ENCODE measurements at places on chromosomes 2 and 18.
A peak's percentile ranks its signal among the peaks of the same experiment; 100 is the strongest.

DNA sequence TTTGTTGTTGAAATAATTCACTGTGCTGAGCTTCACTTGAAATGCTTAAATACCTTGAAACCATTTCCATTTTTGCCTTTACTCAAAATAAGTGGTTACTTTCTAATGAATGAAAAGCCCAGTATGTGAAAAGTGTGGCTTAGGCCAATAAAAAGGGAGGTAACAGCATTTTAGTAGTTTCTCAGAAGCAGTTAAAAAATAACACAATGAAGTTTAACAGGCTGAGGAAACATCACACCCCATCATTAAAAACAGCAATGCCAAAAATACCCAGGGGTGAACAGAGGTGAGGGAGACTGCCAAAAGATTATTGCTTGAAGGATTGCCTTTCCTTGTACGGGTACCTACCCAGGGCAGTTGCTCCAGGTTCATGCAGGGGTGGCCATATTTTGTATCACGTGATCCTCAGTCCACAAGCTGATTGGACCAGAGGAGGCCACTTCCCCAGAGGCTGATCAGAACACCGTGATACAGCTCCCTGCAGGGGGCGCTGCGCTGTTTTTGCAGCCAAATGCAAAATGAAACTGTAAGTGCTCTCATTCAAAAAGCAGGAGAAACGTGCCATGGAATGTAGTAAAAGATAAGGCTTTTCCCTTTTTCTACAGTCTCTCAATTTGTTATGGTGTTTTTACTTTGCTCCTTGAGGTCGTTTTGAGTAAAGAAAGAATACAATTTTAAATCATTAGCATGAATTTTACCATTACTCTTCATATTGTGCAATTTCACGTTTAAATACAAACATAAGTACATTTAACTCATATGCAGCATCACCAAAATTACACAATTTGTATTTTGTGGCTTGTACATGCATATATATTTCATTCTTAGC, 70.2 kb upstream of the SH3BP4 start:
- peak; percentile 45 for DNase-seq

- DNase-seq, result no peak
Observed at GRCh38 chr2:72131371-72131891, 16.2 kb downstream of the CYP26B1 start.

DNA sequence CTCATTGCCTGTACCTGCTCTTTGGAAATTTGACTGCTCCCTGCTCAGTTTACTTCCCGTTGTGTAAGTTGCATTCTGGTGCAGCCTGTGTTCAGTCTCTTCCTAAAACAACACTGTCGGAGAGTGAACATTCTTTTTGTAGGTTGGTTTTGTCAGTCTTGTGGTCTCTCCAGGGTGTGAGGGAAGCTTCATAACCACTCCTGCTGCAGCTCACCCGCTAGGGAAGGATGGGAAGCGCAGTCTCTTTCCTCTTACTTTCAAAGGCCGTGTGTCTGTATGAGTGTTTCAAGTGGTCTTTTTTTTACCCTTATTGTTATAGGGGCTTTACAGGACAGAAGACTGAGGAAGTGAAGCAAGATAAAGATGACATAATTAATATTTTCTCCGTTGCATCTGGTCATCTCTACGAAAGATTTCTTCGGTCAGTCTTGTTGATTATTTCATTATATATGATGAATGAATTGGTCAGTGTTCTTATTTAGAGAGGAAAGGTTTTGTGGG, 87.2 kb downstream of the UGGT1 start:
- DNase-seq, result no peak

- DNase-seq, result no peak
Observed at GRCh38 chr2:99414566-99414965, 75.3 kb downstream of the REV1 start.

DNA sequence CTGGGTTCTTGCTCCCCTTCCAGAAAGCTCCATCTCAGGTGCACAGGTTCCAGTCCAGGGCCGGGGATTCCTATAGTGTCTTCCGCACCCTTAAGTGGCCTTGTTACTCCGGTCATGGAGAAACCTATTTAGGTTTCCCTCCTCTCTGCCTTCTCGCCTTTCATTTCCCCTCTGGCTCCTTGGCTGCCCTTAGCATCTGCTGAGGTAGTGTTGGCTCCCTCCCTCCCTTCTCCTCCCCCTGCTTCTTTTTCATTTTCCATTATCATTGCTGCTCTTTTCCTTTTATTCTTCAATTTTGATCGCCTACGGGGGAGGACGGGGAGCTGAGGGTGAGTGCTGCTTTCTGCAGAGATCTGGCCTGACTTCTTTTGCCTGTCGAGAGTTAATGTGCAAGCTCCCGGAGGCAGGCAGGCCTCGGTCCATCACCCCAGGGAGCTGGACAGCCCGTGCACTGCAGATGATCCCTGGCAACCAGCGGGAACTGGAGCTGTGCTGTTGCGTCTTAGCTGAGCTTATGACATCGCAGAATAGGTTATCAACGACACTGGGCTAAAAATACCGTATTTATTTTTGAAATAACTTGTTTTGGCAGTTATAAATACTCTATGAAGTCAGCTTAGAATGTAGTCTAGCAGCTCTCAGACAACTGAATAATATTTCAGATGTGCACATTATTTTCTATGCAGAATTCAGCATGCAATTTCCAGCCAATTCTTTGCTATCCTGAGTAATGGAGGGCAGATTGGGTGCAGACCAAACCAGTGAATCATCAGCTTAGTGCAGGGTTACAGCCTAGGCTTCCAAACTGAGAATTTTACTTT, 141.9 kb downstream of the SLC4A3 start:
- no peak for DNase-seq

DNA sequence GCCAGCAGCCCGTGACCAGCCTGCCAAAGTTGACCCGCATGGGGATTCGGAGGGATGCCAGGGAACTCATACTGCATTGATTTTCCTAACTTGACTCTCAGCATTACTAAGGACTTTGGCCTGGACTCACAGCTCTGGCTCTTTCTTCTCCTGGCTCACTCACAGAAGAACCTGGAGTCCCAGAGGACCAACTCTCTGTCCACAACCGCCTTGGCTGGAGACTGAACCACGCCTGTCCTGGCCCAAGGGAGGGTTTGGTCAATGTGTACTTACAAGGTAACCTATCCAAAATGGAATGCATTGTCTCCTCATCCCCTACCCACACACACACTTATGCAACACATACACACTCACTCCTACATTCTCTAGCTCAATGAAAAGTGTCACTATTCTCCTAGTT, 135.6 kb upstream of the KLHL29 start:
- DNase-seq, result no peak

GRCh38 chr2:20725782-20726181, 58.8 kb downstream of the GDF7 start:
- no peak for DNase-seq

DNA sequence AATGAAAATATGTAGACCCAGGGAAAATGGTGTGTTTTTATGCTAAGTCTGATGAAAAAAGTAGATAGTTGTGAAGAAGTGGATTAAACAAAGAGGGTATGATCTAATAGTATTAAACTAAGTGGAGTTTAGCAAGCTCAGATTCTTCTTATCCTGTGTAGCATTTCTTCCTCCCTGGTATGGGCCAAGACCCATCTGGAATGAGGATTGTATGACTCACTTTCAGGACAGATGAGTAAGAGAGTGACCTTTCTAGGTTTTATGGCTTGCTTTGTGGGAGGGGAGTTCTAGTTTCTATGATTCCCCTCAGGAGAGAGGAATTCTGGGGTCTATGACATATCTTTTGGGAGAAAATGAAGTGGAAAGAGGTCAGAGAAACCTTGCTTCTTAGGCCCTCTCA, 550.1 kb downstream of the SPAG16 start:
- DNase-seq, result no peak

- no peak for DNase-seq
Observed at GRCh38 chr2:237223201-237223861, 137.6 kb downstream of the COPS8 start.

- no peak for DNase-seq
Observed at GRCh38 chr2:48952143-48952542, 196.6 kb upstream of the LHCGR start.

- no peak for DNase-seq
Observed at GRCh38 chr18:5538544-5538943, 5.3 kb downstream of the EPB41L3 start.

- DNase-seq, result no peak
Observed at GRCh38 chr2:114134146-114134545, 244.3 kb downstream of the ACTR3 start.

DNA sequence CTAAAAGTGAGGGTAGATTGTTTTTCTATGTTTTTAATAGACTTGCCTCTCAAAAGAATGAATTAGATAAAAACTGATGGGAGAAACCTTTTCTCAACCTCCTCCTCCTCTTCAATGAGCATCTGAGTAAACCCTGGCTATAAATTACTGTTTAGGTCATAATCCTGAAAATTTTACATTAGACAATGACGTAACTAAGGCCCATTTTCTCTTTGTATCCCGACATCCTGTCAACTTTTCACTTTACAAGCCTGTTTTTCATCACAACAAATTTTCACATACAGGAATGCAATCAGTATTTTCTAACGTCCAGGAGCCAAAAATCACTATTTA, 1.3 kb downstream of the SPIRE1 start:
- DNase-seq, result no peak

- no peak for DNase-seq
Observed at GRCh38 chr2:171187819-171188218, 27.1 kb upstream of the TLK1 start.

DNA sequence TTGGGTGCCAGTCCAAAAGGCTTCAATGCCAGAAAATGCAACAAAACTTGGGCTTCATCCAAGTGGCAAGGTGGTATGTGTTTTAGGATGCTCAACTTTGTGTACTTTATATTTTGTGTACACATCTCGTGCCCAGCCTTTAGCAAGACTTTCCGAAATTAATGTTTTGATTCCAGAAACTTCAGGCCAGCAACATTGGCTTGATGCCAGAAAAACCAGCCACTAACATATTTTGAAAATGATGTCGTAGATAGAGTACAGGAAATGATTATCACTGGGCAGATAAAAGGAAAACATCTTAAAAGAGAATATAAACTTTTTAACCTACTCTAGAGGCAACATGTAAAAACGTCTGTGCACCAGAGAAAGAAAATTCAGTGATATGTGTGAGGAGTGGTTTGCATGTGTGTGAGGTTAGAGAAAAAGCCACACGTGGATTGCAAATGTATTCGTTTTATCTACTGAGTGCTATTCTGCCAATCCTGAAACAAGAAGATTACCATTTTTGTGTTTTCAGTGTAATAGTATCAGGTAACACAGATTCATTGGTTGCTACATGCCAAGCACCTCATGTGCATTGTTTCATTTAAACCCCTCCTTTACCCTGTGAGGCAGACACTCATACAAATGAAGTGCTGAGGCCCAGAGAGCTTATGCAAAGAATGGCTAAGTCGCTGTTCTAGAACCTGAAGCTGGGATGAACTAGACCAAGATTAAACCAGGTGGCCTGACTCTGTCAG, 264.8 kb downstream of the C1D start:
- no peak for DNase-seq

- DNase-seq, result no peak
Observed at GRCh38 chr2:17208511-17208910, 309.7 kb downstream of the RAD51AP2 start.

GRCh38 chr2:56754627-56755026, 570.8 kb downstream of the CCDC85A start:
- DNase-seq, result no peak

GRCh38 chr2:26861610-26862224, 13.8 kb downstream of the DPYSL5 start:
- no peak for DNase-seq

GRCh38 chr2:231985823-231986261, 24.3 kb downstream of the DIS3L2 start:
- no peak for DNase-seq

GRCh38 chr18:68083776-68084175, 567.3 kb upstream of the DSEL start:
- no peak for DNase-seq

- DNase-seq, result no peak
Observed at GRCh38 chr2:181174611-181175580, 194.5 kb downstream of the UBE2E3 start.

GRCh38 chr2:71611781-71612527, 158.6 kb downstream of the DYSF start:
- no peak for DNase-seq

DNA sequence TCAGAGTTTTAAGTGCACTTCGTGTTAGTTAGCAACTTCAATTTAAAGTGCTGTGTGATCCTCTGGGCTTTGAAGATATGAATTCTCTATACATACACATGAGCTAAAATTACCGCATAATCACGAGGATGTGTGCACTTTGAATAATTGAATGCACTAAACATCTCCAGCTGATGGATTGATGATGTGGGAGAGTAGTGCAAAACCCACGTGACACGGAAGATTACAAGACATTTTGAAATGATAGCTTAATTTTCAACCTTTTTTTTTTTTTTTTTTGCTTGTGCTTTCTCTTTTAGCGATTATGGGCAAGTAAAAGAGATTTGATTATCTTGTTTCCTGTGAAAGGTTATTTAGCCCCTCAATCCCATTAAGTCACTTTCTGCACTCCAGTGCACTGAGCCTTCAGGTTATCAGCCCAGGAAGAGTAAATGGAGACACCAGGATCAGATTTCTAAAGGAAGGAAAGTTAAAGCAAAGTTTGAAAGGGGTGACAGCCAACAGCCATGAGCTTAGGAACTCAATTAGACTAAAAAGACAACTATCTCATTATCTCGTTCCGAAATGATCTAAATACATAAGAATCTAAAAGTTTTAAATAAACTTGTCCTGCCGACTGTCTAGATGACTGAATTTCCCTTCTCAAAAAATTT, 81.6 kb downstream of the CDK15 start:
- DNase-seq, result no peak

DNA sequence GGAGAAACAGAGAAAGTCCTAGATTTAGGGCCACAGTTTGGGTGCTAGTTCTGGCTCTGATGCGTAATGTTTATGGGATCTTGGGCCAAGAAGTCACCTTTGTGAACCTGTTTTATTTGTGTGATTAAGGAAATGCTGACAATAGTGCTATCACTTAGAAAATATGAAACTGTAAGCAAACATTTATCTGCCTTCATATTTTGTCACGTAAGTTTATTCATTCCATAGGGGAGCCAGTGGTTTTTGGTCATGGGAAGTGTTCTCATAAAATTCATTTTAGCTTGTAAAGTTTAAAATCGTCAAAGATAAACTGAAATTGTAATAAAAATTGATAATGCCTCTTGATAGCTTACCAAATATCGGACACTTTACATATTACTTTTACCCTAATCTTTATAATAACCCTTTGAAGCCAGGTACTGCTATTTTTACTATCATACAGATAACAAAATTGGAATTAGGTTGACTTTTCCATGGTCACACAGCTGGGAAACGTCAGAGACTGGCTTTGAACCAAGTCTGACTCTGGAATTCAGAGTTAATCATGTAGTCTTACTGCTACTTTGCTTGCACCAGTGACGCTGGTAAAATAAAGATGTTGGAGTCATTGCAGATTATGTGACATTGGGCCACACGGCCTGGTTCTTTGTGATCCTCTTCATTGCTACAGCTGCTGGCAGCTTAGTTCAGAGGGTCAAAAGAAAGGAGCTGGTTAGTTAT, 99.7 kb downstream of the ICA1L start:
- DNase-seq, result no peak

DNA sequence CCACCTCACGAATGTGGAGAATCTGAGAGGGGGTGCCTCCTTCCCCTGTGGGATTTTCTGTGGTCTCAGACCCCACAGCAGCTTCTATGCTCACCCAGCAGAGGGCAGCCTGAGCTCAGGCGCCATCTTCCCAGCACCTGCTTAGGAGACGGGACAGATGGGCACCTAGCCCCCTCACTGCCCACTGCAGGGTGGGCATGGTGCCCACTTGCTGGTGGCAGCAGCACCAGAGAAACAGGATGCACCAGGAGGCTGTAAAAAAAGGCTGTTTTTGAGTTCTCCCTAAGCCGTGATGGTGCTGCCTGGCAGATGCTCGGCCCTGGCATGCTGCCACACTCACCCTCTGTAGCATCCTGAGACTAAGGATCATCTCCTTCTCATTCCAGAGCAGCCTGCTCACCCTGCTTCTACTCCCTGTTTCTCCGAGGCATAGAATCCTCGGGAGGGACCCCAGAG, 19.1 kb upstream of the SLC20A1 start:
- DNase-seq, result peak; percentile 48

Data from CD4-positive, alpha-beta T cell (primary cell).